Neuronal stem cell (in vitro differentiated cells): ENCODE measurements at places on chromosomes 4 and X.

DNA sequence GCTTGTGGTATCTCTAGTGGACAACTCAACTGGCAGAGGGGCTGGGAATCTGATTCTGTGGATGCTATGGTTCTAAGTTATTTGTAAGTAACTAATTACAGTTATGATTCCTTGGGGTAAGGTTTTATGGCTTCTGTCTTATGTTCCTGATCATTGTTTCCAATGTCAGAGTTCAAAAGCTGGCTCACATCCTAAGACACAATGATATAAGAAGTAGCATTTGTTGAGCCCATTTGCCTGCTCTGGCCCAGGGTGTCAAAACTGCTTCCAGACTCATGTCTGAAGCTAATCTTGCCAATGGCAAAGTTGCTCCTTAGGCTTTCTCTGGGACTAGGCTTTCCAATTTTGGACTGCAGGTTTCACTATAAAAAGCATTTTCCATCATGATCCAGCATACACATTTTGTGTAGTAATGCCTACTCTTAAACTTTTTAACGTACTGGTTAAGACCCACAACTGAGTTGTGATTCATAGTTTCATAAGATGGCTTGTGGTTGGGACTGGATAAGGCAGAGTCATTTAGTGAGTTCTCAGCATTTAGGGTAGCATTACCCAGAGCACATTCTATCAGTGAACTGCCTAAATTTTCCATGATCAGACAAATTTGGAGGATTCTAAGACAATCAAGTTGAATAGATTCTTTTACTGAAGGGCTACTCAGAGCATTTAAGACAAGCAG is 50.0 kb downstream of the CCNI start:
- no peak for DNase-seq

- DNase-seq: no peak
Observed at GRCh38 chr4:106614441-106614840, 245.9 kb upstream of the GIMD1 start.

DNA sequence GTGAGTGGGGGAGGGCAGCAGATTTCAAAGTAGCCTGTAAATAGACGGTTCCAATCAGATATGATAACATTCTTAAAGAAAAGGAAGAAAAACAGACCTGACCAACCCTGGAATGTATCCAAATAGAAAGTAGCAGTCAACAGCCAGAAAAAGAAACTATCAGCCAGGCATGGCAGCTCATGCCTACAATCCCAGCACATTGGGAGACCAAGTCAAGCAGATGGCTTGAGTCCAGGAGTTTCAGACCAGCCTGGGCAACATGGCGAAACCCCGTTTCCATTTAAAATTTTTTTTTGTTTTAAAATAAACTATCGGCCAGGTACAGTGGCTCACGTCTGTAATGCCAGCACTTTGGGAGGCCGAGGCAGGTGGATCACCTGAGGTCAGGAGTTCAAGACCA is 125.0 kb downstream of the THOC2 start:
- no peak for DNase-seq

- no peak for DNase-seq
Observed at GRCh38 chr4:169756971-169757574, 671 bp downstream of the HPF1 start.

- DNase-seq: no peak
Observed at GRCh38 chrX:71438750-71439149, 72.6 kb downstream of the TAF1 start.

DNA sequence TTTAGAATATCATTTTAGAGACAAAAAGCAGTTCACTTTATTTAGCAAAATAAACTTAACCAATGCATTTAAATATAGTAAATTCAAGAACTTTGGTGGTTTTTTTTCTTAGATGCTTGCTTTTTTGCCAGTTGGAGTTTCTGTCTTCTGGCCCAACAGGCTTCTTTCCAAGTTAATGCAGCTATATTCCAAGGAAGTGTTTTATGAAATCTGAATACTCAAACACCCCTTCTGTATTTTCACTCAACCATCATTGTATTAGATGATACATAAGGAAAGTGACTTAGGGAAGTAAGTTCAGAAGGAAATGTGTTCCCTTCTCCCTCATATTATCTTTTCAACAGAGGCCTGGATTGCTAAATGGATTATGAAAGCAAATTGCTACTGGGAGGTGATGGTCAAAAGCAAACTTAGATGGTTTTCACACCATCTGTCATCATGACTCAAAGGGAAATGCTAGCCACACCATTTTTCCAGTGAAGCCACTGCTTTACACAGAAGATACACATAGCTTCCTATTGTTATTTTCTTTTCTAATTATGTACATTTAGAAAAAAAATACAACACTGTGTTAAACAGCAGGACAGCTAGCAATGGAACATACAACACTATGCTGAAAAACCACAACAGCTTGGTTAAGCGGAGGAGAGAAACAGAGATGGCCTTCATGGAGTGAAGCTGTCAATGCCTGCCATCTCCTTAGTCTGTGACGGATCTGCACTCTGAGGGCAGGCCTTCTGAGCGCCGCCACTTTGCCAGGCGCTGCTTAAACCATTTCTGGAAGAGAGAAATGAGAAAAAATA is 32.9 kb downstream of the HOPX start:
- no peak for DNase-seq
